ENCODE measurements at places on chromosomes 16 and 17. TPM values are rescaled to one million over a fixed set of nuclear protein-coding genes. Genes with fewer than 3 reads are reported as not detected.

DNA sequence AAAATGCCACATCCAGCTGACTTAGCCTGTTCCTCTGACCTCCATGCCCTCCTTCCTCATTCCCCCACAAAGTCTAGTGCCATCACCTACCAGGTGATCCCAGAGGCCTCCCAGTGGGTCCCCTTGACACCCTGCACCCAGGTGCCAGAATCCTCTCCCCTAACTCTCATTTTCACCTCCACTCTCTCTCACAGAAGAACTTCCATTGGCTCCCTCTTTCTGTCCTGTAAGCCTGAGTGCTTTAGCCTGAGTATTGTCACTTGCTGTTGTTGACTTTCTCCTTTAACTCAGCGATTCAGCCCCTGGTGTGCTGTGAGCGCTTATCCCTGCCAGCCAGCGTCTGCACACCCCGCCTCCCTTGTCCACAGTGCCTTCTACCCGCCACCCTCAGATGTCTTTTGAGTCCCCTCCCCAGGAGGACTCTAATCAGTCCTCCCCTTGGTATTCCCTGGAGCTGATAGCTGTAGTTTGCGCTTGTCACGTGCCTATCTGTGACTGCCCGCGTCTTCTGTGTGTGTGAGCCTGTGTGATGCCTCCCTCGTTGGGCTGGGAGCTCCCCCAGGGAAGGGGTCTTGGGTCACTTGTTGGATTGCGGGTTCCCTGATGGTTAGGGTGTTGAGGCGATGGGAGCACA lies 31.9 kb downstream of the ARHGAP23 start:
- no peak overlapping the region for H3K27ac ChIP-seq
- H3K27me3 ChIP-seq: no peaks in the 10 kb centered on the region
- no peaks in the 10 kb centered on the region for H3K36me3 ChIP-seq
- H3K4me3 ChIP-seq: no peak overlapping the region

DNA sequence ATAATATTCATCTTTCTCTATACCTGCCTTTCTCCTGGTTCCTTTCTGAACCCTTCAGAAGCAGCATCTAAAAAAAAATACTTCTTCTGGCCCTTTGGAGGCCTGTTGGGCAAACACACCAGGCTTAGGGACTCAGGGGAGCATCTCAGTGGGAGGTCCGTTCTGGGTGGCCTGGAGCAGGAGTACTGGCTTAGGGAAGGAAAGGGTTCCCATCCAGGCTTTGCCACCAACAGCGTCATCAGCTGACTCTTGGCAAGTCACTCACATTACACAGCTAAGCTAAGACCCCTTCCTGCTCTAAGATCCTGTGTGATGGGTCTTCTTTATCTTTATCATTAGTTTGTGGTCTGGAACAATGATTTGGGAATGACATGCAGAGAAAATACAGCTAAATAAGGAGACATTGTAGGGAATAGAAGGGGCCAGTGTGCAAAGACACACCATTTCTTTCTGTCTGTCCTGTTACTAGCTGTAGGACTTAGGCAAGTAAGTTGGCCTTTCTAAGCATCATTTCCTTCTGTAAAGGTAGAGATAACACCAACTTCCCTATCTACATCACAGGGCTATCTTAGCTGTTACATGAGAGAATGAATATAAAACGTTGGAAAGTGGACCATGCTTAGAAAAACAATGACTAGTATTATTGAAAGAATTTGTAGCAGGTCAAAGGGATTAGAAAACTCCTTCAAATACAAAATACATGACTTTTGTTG lies 9.9 kb downstream of the PCTP start:
- H3K27me3 ChIP-seq: no peaks in the 10 kb centered on the region
- no peaks in the 10 kb centered on the region for H3K4me1 ChIP-seq
- H3K36me3 ChIP-seq: no peaks in the 10 kb centered on the region
- DNase-seq: no peak

GRCh38 chr16:82652826-82653225 lies 26.1 kb downstream of the CDH13 start:
- no peaks in the 10 kb centered on the region for H3K27me3 ChIP-seq
- DNase-seq: no peak
- no peaks in the 10 kb centered on the region for H3K36me3 ChIP-seq
- no peak overlapping the region for H3K27ac ChIP-seq
- no peak overlapping the region for H3K4me3 ChIP-seq

DNA sequence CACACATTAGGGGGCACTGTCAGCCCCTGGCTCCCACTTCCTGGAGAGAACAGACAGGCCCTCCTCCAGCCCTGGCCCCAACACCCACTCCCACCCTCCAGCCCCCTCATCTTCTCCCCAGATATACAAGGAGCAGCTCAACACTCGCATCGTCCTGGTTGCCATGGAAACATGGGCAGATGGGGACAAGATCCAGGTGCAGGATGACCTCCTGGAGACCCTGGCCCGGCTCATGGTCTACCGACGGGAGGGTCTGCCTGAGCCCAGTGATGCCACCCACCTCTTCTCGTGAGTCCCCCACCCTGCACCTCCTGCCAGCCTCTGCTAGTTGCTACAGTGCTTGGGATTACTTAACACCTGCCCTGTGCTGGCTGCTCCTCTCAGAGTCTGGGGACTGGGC lies 14.4 kb downstream of the ADAM11 start:
- no peak for DNase-seq
- no peaks in the 10 kb centered on the region for H3K36me3 ChIP-seq
- no peak overlapping the region for H3K27ac ChIP-seq
- no peak overlapping the region for H3K4me3 ChIP-seq
- H3K4me1 ChIP-seq: peaks cover 5% of the 10 kb centered on the region

DNA sequence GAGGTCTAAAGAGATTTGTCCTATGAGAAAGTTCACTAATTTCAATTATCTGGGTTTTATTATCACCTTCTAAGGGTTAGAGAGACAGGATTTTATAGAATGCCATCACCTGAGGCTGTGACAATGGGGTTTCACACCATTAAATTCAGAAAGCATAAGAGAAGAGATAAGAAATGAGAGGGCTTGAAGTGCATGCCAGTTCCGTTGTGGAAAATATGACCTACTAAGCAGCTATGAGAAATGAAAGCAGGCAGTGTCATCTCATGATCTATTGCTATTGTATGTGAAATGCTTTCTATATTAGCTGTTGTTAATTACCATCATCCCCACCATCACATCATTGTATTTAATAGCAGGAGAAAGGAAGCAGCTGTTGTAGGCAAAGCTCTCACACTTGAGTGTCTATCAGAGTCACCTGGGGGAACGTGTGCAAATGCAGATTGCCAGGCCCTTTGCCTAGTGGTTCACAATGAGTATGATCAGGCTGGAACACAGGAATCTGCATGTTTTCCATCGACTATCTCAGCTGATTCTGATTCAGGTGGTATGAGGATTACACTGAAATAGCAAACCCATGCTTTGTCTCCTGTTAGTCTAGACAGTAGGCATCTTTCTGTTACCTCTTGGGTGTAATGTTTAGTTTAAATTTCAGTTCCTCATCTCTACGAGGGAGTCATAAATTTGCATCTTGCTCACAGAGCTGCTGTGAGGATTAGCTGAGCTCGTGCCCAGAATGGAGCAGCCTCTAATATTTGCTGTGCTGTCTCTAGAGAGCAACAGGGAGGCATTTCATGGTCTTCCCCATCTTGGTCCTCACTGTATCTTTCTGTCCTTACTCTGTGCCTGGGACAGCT lies 256.4 kb downstream of the CDH13 start:
- no peaks in the 10 kb centered on the region for H3K4me1 ChIP-seq
- H3K4me3 ChIP-seq: no peak overlapping the region
- no peak for DNase-seq
- no peak overlapping the region for H3K27ac ChIP-seq
- H3K36me3 ChIP-seq: no peaks in the 10 kb centered on the region

DNA sequence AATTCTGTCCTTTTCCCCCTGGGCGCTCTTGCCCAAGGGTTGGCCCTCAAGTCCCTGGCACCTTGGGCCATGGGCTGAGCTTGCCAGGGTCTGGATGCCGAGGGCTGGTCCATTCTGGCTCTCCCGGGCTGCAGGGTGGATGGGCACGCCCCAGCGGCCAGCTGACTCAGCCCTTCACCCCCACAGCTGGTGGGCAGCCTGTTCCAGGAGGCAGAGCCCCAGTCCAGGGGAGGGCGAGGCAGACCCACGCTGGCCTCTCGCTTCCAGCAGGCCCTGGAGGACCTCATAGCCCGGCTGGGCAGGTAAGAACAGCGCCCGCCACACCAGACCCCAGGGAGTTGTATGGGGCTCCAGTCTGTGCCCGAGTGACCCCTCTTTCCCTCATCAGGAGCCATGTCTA lies 15.0 kb downstream of the MYO15B start:
- DNase-seq: no peak
- H3K27me3 ChIP-seq: no peaks in the 10 kb centered on the region
- no peak overlapping the region for H3K4me3 ChIP-seq
- H3K36me3 ChIP-seq: no peaks in the 10 kb centered on the region

GRCh38 chr17:79549141-79549915 lies 61.5 kb downstream of the RBFOX3 start:
- H3K4me3 ChIP-seq: no peak overlapping the region
- H3K36me3 ChIP-seq: no peaks in the 10 kb centered on the region
- no peaks in the 10 kb centered on the region for H3K4me1 ChIP-seq
- H3K27ac ChIP-seq: no peak overlapping the region
- no peak for DNase-seq

- DNase-seq: no peak
- no peaks in the 10 kb centered on the region for H3K27me3 ChIP-seq
- H3K4me1 ChIP-seq: peaks cover 7% of the 10 kb centered on the region
- H3K4me3 ChIP-seq: no peak overlapping the region
These were observed 6.9 kb downstream of the DOK4 start for GRCh38 chr16:57479205-57479975.

- H3K4me3 ChIP-seq: no peak overlapping the region
- H3K4me1 ChIP-seq: peaks cover 33% of the 10 kb centered on the region
- no peaks in the 10 kb centered on the region for H3K27me3 ChIP-seq
- H3K36me3 ChIP-seq: peaks cover 4% of the 10 kb centered on the region
These were observed 2.9 kb downstream of the UBN1 start for GRCh38 chr16:4850211-4850610.

DNA sequence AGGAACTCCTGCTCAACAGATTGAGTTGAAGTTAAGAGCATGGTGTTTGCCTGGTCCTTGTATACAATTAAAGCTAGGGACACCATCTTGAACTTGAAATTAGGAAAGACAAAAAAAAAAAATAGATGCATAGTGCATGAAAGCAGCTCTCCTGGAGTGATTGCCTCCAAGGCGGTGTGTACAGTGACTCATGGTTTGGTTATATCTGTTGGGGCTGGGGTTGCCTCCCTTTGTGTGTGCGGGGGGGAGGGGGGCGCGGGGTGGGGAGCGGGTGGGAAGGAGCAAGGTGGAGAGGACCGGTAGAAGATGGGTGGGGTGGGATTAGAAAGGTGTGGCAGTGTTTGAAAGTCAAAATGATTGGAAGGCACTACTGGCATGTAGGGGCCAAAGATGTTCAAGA lies 3.4 kb downstream of the TMED6 start:
- H3K36me3 ChIP-seq: peaks cover 39% of the 10 kb centered on the region
- H3K27ac ChIP-seq: no peak overlapping the region
- no peaks in the 10 kb centered on the region for H3K27me3 ChIP-seq
- no peak overlapping the region for H3K4me3 ChIP-seq
- H3K4me1 ChIP-seq: no peaks in the 10 kb centered on the region

GRCh38 chr16:74083541-74083940 lies 213.1 kb upstream of the PSMD7 start:
- no peaks in the 10 kb centered on the region for H3K27me3 ChIP-seq
- H3K36me3 ChIP-seq: no peaks in the 10 kb centered on the region
- DNase-seq: no peak

DNA sequence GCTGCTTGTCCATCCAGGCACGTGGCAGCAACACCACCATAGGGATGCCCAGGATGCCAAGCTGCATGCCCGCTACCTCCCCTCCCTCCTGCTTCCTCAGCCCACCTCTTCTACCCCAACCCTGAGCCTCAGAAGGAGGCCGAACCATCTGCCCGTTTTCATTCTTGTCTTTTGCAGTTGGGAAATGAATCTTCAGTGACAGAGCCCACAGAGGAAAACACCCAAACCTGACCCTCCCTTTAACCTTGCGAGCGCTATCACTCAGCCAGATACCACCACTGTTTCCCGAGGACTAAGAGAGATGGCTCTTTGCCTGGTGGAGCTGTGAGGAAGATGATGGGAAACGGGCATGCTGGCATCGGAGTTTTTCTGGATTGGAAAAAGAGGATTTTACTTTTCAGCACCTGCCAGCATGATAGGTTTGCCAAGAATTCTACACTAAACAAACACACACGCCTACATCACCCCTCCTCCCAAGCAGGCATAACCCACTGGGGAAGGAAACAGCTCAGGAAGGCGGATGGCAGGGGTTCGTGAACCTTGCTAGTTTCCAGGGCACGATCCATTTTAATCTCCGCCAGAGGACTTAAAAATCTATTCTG lies 457.4 kb downstream of the SLC39A11 start:
- H3K27me3 ChIP-seq: no peaks in the 10 kb centered on the region
- no peaks in the 10 kb centered on the region for H3K4me1 ChIP-seq
- H3K4me3 ChIP-seq: no peak overlapping the region
- no peak overlapping the region for H3K27ac ChIP-seq

DNA sequence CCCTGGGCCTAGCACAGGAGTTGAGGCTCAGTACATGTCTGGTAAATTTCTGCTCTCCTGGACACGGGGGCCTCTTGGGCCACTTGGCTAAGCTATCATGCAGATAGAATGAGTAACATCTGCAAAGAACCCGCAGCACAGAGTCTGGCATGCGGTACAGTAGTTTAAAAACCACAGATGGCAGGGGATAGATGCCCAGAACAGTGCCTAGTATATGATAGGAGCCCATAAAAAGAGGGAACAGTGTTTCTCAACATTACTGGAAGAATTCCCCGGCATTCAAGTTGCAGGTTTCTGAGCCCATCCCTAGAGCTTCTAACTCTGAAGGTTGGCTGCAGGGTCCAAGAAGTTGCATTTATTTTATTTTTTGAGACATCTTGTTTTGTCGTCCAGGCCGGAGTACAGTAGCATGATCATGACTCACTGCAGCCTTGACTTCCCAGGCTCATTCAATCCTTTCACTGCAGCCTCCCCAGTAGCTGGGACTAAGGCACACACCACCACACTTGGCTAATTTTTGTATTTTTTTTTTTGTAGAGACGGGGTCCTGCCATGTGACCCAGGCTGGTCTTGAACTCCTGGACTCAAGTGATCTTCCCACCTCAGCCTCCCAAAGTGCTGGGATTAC lies 5.8 kb downstream of the CDIPT start:
- peaks cover 36% of the 10 kb centered on the region for H3K36me3 ChIP-seq
- H3K4me3 ChIP-seq: no peak overlapping the region
- no peak overlapping the region for H3K27ac ChIP-seq
- no peaks in the 10 kb centered on the region for H3K27me3 ChIP-seq
- peaks cover 15% of the 10 kb centered on the region for H3K4me1 ChIP-seq

- DNase-seq: no peak
- H3K36me3 ChIP-seq: no peaks in the 10 kb centered on the region
- no peak overlapping the region for H3K27ac ChIP-seq
These were observed 727.5 kb downstream of the KCNJ2 start for GRCh38 chr17:70896843-70897242.

GRCh38 chr17:72238157-72238673 lies 117.4 kb downstream of the SOX9 start:
- no peaks in the 10 kb centered on the region for H3K36me3 ChIP-seq
- no peak for DNase-seq
- H3K27ac ChIP-seq: no peak overlapping the region
- H3K27me3 ChIP-seq: no peaks in the 10 kb centered on the region

Gene KRTAP3-1
- not detected for total RNA-seq

Gene PIGW
- total RNA-seq: 14.0 TPM

Gene ZNF469
- total RNA-seq: 1.1 TPM

Gene NOD2
- total RNA-seq: 4.8 TPM

Gene SNX20
- 32.4 TPM for total RNA-seq

Gene DDX42
- 191 TPM for total RNA-seq

Gene KCNG4
- not detected for total RNA-seq

Gene PRSS27
- total RNA-seq: 0.46 TPM

Gene UQCRC2
- total RNA-seq: 180 TPM

Gene GCGR
- not detected for total RNA-seq

Gene CCL1
- total RNA-seq: not detected

Data from naive thymus-derived CD4-positive, alpha-beta T cell (primary cell).